ENCODE measurements at places on chromosomes 11 and 22.

DNA sequence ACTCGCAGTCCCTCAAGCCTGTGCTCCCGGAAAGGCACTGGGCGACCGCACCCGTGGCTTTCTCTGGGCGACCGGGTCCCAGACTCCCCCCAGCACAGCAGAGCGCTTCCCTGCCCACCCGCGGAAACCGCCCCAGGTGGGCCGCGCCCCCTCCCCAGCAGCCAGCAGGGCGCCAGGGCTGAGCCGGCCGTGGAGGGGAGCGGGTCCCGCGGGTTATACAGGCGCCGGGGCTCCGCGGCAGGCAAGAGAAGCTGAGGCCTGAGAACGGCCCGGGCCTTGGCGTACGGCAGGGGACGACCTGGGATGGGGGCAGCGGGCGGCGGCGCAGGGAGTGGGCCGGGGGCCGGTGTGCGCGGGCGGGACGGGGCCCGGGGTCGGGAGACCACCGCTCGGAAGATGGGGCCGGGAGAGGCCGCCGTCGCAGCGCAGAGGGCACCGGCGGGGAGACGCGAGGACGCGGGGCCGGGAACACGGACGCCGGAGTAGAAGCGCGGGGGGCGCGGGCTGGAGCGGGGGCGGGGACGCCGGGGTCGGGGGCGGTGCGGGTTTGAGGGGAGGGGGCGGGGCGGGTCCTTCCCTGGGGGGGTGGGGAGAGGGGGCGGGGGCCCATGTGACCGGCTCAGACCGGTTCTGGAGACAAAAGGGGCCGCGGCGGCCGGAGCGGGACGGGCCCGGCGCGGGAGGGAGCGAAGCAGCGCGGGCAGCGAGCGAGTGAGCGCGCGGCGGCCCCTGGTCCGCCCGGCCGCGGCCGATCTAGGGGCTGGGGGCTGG lies at the start of gene MDK:
Gene MDK, plus strand, starts transcription at position 622 of the 771 bp plus-strand sequence. CDS start 389 bp downstream, outside the sequence.
- peak; percentile 54 for DNase-seq

GRCh38 chr11:8759634-8760033 lies 77.0 kb downstream of the RPL27A start:
- no peak for DNase-seq

DNA sequence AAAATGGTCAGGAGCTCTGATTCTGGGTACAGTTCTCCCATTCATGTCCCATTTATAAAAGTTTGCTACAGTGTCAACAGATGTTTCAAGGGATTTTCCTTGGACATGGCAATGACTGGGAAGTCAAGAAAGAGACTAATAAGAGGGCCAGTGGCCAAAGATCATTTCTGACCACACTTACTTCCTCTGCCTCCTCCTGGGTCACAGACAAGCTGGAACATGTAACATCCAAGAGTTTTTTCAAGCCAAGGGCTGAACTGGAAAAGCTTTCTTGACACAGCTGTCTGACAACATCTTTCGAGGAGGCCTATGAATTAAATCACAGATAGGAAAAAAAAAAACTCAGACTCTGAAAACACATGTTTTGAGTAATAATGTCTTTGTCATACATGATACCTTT lies 8.7 kb downstream of the COMMD9 start:
- no peak for DNase-seq

DNA sequence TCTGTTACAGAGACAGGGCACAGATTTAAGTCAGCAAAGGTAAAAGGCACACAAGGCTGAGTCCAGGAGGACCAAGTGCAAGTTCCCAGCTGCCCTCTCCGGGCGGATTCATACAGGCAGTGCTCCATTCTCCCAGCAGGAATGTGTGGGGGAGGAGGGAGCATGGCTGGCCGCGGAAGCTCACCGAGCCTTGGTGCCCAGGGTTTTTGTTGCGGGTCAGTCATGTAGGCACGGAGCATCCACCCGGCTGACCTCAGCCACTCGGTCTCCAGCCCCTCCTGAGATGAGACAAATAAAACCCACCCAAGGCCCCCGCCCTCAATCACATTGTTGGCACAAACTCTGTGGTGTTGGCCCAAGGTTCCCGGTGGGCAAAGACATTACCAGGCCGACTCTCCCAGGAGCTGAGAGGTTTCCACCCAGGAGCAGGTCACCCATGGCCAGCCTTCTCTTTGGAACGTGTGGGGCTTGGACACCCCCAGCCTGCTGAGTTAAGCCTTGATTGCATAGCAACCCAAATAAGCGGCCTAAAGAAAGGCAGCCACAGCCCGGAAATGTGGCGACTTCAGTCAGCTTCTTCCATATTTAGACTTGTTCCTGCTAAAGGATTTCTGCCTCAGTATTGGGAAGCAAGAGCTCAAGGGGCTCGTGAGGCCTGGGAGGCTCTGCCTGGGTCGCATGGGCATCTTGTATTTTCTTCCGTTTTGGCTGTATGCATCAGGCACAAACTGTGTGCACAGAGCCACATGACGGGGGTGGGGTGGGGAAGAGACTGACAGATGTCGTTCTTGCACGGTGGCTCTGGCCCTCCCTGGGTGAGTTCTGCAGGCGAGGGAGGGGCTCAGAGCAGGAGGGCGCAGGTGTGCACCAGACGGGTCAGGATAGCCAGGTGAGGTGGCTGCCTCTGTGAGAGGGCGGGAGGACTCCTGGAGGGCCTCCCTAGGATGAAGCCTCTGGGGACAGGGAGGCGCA lies 63.0 kb downstream of the ARHGAP8 start:
- peak; percentile 15 for DNase-seq

- DNase-seq: no peak
Observed at GRCh38 chr11:74024261-74025029, 15.6 kb upstream of the UCP3 start.

DNA sequence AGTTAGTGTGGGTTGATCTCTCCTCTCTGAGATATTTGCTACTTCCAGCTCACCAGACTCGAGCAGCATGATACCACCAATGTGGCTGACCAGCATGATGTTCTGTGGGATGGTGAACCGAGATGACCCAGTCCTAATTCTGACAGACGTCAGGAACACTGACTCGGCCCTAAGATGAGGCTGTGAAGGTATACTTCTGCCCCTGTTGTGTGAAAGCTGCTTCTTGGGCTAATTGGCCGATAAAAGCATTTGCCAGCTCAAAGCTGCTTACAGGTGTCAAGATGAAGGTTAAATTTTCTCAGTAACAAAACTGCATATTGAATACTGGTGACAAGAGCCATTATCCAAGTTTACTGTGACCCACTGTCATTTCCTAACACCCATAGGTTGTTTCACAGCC lies 151.4 kb downstream of the BRD1 start:
- DNase-seq: no peak

DNA sequence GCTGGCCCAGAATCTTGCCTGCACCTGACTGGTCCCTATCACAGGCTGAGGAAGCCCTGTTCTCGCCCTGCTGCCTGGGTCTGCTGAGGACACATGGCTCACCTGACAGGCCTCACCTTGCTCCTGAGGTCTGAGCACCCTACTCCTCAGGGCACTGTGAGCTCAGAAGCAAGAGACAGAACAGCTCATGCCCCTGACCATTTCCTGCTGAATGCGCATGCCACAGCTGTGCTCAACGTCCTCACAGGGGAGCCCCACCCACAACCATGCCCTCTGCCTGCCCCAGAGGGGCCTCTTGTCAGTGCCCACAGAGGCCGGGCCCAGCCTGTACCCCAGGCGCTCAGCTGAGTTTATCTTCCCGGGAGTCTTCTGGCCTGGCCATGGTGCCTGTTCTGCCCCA lies 2.8 kb upstream of the TSPO start:
- DNase-seq: no peak

GRCh38 chr11:85826116-85826855 lies 15.3 kb upstream of the SYTL2 start:
- peak; percentile 42 for DNase-seq

GRCh38 chr11:66979336-66979980 lies 4.4 kb downstream of the C11orf86 start:
- DNase-seq: no peak

- peak; percentile 90 for DNase-seq
Observed at GRCh38 chr22:29695129-29695926, 24.5 kb upstream of the CABP7 start.

DNA sequence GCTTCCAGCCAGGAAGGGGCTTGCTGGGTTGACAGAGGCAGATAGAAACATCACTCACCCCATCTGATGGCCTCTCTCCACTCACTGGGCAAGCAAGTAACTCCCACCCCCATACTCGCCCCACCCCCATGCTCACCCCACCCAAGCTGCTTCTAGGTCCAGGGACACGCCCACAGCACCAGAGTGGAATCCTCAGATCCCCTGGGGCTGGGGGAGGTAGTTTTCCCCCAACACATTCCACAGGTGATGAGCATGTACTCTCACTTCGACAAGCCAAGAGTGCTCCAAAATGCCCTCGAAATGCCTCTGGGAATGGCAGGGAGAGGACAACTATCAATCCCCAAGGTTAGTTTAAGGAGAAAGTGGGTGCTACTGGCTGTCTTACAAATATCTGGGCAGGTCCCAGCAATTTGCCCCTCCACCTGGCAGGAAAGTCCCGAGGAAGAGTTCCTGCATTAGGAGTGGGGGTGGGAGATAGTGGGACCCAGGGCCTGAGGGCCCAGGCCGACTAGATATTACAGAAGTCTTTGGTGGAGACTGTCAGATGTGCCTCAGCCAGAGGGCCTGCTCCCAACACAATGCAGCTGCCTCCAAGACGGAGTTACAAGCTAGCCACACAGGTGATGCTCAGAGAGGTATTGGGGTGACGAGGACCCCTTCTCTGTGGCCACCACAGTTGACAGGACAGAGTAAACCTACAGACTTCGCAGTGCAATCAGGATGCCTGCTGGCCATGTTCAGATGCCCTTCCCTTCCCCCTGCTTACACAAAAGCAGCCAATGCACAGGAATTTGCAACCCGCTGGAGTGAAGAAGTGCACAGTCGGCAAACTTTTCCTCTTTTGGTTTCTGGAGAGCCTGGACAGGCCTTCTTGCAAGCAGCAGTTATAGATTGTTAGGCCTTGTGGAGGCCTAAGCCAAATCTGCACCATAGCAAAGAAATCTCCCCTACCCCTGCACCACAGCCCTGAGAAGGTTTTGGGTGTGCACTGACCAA lies 2.9 kb upstream of the LMO1 start:
- no peak for DNase-seq

DNA sequence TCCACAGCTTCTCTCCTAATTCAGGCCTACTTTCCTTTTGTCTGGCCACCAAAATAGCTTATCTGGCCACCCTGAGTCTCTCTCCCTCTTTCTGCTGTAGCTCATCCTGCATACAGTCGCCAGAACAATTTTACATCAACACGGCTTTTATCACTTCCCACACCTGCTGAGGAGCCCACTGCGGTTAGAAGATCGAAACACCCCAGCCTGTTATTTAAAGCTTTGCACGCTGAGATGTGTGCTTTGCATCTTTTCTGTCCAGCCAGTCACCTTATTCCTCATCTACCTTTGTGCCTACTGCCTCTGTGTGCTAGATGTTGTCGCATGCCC lies 96.0 kb downstream of the COMMD9 start:
- peak; percentile 33 for DNase-seq

DNA sequence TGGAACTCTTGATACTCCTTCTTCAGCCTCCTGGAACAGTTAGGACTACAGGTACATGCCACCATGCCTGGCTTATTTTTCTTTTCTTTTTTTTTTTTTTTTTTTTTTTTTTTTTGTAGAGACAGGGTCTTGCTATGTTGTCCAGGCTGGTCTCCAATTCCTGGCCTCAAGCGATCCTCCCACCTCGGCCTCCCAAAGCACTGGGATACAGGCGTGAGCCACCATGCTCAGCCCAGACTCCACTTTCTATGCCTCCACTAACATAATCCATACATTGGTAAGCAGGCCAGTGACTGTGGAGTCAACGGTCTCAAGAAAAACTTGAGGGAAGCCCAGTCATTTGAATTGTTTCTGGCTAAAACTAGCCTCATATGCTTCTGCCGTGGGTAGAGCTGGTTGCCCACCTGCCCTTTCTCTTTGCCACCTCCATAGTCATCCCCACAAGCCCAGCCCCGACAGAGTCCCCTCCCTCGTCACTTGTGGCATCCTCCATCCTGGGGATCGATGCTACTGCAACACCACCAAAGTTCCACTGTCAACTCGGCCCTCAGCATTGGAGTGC lies 2.4 kb downstream of the SCN2B start:
- DNase-seq: no peak

GRCh38 chr11:12430954-12431595 lies 53.7 kb downstream of the PARVA start:
- DNase-seq: no peak
